Kidney epithelial cell (primary cell): ENCODE measurements at places on chromosomes 11 and 22. TPM values are rescaled to one million over a fixed set of nuclear protein-coding genes. Genes with fewer than 3 reads are reported as not detected.
A peak's percentile ranks its signal among the peaks of the same experiment; 100 is the strongest.

GRCh38 chr22:20859615-20860014 lies 808 bp downstream of the SNAP29 start:
- DNase-seq, result no peak

GAS2L1 gene
- 8.9 and 10.3 TPM in 2 replicates for total RNA-seq

DNA sequence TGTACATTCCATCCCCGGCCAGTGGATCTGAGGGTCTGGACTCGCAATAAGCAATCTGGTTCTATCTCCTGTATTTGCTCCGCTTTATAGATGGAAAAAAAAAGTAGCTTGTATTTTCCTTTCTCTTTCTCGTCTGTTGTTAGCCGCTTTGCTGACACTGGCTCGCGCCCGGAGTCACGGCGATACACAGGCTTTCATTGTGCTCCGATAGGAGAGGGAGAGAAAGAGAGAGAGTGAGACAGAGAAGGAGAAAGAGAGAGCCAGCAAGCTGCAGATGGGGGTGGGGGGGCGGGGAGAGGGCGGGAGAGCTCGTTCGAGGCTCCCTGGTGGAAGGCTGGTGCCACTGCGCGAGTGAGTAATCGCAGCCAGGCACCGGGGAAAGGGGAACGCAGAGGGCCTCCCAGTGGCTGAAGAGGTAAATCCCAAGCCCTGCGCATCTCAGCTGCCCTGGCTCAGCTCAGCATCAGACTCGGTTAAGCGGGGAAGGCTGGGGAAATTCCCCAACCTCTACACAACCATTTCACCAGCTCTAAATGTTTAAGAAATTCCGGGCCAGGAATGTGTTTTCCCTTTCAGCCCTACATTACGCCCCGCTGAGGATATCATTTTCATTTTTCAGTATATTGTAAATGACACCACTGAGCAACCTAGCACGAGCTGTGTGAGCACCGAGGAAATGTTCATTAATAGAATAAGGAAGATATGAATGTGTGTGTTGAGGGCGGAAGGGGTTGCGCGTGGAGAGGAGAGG lies at the start of gene MAML2:
MAML2 (minus strand) TSS at position 235 of the 751 bp plus-strand sequence. CDS start 1,300 bp downstream, outside the sequence.
- peak; percentile 65 for DNase-seq

TMPRSS5 gene
- 0.07 TPM in 1 of 2 replicates, not detected in the other for total RNA-seq

GRCh38 chr11:113626736-113627135 lies 79.4 kb downstream of the TMPRSS5 start:
- no peak for DNase-seq

DNA sequence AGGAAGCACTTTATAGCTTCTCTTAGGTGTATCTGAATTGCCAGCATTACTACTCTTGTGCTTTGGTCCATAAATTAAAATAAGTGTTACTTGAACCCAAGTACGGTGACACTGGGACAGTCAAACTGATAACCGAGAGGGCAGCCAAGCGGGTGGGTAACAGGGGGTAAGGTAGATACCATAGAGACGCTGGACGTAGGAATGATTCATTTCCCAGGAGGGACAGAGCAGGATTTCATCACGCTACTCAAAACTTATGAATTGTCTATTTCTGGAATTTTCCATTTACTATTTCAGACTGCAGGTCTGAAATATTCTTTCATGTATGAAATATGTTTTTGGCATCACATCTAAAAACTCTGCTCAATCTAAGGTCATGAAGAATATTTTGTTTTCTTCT lies 14.8 kb upstream of the SPATA19 start:
- no peak for DNase-seq

GRCh38 chr11:17599460-17599925 lies 52.4 kb downstream of the OTOG start:
- DNase-seq, result no peak

TPBGL gene
- 0.04 TPM in 1 of 2 replicates, not detected in the other for total RNA-seq

MYBPC3 gene
- not detected in 2 replicates for total RNA-seq

- no peak for DNase-seq
These were observed 5.2 kb downstream of the ALG12 start for GRCh38 chr22:49913026-49913425.

PHOX2A gene
- not detected in 2 replicates for total RNA-seq

NNMT gene
- 470 and 585 TPM in 2 replicates for total RNA-seq

- DNase-seq, result no peak
These were observed 57.2 kb downstream of the SBF1 start for GRCh38 chr22:50417411-50418210.

DNA sequence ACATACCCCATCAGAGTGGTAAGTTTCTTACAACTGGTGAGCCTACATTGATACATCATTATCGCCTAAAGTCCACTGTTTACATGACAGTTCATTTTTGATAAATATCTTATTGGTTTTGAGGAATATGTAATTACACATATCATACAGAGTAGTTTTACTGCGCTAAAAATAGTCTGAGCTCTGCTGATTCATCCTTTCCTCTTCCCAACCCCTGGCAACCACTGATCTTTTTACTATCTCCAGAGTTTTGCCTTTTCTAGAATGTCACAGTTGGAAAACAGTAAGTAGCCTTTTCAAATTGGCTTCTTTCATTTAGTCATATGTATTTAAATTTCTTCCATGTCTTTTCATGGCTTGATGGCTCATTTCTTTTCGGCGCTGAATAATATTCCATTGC lies 112.8 kb downstream of the LARGE1 start:
- DNase-seq, result no peak

- no peak for DNase-seq
These were observed 5.5 kb downstream of the C11orf24 start for GRCh38 chr11:68266121-68266891.

CLCF1 gene
- total RNA-seq, result 33.1 and 34.3 TPM in 2 replicates

GRCh38 chr22:20561882-20562281 lies 54.5 kb downstream of the MED15 start:
- no peak for DNase-seq

TEAD1 gene
- 76.7 and 88.1 TPM in 2 replicates for total RNA-seq

DNA sequence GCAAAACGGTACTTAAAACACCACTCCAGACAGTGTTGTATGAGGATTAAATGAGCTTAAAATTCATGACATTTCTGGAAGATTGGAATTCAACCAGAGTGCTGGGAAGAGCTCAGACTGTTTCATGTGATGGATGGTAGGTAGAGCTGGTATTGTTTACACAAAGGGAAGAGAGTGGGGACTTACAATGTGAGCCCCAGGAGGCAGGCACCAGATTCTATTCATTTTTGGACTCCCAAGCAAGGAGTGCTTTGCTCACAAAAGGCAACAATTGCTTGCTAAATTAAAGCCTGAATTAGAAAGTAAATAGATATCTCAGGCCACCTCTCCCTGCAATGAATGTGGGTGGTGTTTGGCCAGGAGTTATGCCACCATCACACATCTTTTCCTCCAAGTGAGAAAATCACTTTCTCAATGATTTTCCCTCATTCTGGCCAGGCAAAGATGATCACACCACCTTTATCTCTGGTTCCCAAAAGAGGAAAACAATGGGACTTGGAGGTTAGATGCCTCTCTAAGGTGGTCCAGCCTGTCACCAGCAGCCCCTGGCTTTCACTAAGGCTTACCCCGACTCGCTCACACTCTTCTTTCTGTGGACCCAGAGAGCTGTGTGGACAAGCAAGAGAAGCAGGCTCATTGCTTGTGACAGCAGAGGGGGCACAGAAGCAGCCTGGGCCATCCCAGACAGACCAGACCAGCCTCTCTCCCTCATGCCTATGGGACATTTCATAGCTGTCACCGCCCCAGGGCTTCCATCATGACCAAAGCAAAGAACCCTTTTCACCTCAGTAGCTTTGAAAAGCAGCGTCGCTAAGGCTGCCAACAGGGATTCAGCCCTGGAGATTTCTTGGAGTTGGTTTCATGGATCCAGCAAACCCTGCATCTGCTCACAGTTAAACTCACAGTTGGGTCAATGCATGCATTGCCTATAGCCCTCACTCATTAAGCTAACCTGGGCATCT lies 63.5 kb upstream of the DRD2 start:
- no peak for DNase-seq

IFITM10 gene
- total RNA-seq, result 0.14 and 1.1 TPM in 2 replicates

GGTLC2 gene
- not detected in 2 replicates for total RNA-seq

IPO7 gene
- total RNA-seq, result 95.1 and 109 TPM in 2 replicates

- DNase-seq, result no peak
These were observed 37.8 kb downstream of the HIRA start for GRCh38 chr22:19393704-19394103.

DNA sequence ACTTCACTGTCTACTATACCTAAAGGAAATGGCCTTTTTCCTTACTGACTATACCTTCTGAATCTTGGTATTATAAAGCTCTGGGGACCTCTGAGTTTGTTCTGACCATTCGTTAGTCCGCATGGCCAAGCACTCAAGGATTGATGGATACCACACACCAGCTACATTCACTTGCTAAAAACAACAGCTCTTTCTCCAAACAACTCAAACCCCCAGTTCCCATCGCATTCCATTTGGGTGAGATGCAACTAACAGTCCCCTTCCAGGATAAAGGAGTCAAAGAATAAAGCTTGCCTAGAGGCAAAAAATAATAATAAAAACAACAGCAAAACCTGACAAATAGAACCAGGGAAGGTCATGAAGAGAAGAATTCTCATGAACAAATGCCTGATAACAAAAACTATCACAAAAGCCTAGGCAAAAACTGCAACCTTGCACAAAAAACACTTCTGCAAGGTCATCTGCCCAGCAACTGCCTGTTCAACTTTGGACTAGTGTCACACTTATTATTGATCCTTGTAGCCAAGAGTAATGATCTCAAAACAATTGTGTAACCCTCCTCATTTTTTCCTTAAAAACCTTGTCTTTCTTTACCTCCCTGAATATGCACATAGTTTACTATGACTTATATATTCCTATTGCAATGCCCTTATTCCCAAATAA lies 139.0 kb upstream of the GUCY1A2 start:
- no peak for DNase-seq

GSC2 gene
- not detected in 2 replicates for total RNA-seq

- no peak for DNase-seq
These were observed 55.1 kb downstream of the IGLL5 start for GRCh38 chr22:22942511-22943329.

DNA sequence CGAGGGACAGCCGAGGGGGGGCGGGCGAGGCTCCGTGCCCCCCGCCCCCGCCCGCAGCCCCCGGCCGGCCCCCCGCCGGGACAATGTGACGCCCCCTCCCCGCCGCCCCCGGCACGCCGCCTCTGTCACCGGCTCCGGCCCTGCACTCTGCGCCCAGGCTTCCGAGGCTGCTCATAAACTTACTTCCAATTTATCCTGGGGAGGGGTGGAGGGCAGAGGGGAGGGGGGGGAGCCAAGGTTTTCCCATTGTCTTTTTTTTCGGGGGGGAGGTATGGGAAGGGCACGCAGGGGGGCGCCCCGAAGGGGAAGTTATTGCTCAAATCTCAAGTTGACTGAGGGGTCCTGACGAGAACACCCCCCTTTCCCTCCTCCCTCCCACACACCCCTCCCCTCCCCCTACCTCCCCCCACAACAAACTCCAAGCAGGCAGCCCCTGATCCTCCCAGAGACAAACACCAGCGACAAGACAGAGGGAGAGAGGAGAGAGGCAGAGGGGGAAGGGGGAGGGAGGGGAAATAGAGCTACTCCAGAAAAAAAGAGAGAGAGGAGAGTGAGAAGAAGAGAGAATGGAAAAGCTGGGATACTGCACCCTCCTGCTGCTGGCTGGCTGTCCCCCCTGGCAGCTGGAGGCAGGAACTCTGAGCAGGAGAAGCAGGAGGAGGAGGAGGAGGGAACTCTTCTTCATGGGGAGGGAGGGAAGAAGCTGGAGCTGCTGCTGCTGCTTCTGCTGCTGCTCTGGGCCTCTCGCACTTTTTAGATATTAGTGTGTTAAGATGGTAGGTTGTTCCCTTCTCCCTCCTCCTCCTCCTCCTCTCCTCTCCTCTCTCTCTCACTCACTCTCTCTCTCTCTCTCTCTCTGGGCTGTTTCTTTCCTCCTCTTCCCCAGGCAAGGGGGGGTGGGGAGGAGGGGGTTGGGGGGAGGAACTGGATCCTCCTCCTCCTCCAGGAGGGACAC lies 631 bp downstream of the PHF21A start:
- DNase-seq, result peak; percentile 19

GRCh38 chr11:124041254-124041653 lies at the start of gene OR10G7:
TSS of gene OR10G7 (minus strand) at chr11:124041325. CDS start at chr11:124039001, 2,324 bp downstream.
- DNase-seq, result peak; percentile 1

ACP2 gene
- 51.6 and 57.1 TPM in 2 replicates for total RNA-seq

PHETA2 gene
- total RNA-seq, result 4.6 and 8.7 TPM in 2 replicates

OR10A3 gene
- not detected in 2 replicates for total RNA-seq

GRCh38 chr22:43840851-43841250 lies 21.5 kb downstream of the SULT4A1 start:
- no peak for DNase-seq

TUBA8 gene
- 2.2 TPM in 1 of 2 replicates, not detected in the other for total RNA-seq

C11orf16 gene
- not detected in 2 replicates for total RNA-seq

SLC22A24 gene
- not detected in 2 replicates for total RNA-seq

NLRP10 gene
- total RNA-seq, result not detected in 2 replicates
